Activated naive CD4-positive, alpha-beta T cell treated with anti-CD3 and anti-CD28 coated beads, Interleukin-2, amount 10 ng/mL, durations not matched to agents 7 days and 5 days (primary cell): ENCODE measurements at places on chromosomes 4 and X.

DNA sequence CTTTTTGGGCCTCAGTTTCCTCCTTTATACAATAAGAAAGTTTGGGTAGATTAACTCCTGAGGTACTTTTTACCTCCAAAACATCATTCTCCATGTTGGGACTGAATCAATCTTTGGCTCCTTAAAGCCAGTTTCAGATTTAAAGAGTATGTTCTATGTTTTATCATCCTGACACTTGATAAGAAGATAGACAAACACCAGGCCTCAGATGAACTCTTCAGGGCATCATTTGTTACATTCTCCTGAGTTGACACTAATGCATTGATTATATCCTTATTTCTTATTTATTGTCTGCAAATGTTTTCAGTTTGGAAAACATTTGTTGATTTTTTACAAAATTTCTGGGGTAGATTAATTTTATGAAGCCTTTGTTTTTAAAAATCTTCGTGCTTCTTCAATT, 102.7 kb upstream of the CCSER1 start:
- H3K4me3 ChIP-seq = no peak overlapping the region
- no peaks in the 10 kb centered on the region for H3K4me1 ChIP-seq
- H3K27me3 ChIP-seq = peaks cover 5% of the 10 kb centered on the region
- no peak for DNase-seq
- H3K36me3 ChIP-seq = no peaks in the 10 kb centered on the region

GRCh38 chr4:83556816-83557215, 20.9 kb downstream of the GPAT3 start:
- peaks cover 12% of the 10 kb centered on the region for H3K4me1 ChIP-seq
- DNase-seq = no peak
- H3K4me3 ChIP-seq = no peak overlapping the region
- H3K36me3 ChIP-seq = no peaks in the 10 kb centered on the region
- peaks cover 5% of the 10 kb centered on the region for H3K27me3 ChIP-seq

DNA sequence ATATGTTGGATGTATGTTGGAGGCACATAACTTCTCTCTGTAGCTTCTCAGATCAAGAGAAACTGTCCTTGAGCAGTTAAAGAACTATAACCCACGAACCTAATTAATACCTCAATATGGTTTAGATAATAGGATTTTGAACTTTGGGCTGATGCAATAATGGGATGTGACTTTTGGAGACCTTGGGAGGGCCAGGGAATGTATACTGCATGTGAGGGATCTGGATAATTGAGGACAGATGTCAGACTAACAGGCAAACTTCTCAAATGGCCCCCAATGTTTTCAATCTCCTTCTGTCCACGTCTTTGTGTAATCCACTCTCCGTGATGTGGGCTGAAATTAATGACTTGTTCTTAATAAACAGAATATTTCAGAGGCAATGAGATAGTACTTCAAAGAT, 202.2 kb upstream of the FAT4 start:
- H3K27ac ChIP-seq = no peak overlapping the region
- H3K36me3 ChIP-seq = no peaks in the 10 kb centered on the region
- DNase-seq = no peak
- no peak overlapping the region for H3K4me3 ChIP-seq

- H3K4me1 ChIP-seq = no peaks in the 10 kb centered on the region
- H3K27ac ChIP-seq = no peak overlapping the region
- H3K27me3 ChIP-seq = no peaks in the 10 kb centered on the region
- DNase-seq = no peak
- H3K36me3 ChIP-seq = no peaks in the 10 kb centered on the region
Observed at GRCh38 chr4:120544838-120545237, 377.7 kb downstream of the PRDM5 start.

DNA sequence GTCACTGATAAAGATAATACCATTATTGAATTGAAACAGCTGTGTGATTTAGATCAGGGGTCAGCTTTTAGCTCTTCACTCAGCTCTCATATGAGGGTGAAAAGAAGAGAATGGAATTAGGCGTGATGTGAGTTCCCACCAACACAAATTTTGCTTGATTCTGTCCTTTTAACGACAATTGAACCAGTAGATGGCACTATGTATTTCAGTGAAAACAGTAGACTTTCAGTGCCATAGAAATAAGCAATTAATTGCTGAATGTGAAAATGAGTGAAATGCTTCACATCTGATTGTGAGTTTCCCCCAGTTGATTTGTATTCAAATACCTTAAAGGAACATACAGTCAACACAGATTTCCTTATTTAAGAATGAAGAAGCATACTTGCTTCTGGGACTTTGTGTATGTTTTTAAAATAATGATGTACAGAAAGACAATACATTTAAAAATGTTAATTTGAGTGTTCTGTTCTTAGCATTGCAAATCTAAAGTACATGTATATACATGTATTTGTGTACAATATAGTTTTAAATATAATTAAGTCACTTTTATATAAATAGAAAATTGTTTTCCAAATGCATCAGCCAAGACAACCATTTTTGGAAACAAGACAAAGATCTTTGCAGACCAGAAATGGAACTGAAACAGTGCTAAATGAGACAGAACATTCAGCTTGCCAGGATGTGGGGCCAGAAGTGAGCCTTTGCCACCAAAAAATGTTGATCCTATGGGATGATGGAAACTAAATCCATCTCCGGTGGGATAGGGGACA, 178.8 kb downstream of the SNCA start:
- H3K4me1 ChIP-seq = peaks cover 5% of the 10 kb centered on the region
- H3K27ac ChIP-seq = no peak overlapping the region
- no peak overlapping the region for H3K4me3 ChIP-seq
- peaks cover 23% of the 10 kb centered on the region for H3K27me3 ChIP-seq
- no peak for DNase-seq
- H3K36me3 ChIP-seq = no peaks in the 10 kb centered on the region

DNA sequence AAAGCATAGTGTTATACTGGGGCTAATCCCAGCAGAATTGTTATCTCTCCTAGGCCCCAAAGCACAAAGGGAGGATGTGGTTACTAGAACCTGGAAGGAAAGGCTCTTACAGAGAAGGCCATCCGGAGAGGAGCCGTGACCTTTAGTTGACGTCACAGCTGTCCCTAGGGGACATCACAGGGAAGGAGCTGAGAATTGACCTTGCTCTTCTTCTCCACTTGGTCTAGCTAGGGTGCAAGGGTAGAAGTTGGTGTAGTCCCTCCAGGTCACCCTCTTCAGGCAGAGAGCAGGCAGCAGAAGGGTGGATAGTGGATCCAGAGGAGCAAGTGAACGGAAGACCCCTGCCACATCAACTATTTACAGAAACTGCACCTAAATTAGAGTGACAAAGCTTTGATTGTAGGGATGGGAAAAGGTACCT, 22.8 kb upstream of the FGF2 start:
- H3K36me3 ChIP-seq = no peaks in the 10 kb centered on the region
- no peaks in the 10 kb centered on the region for H3K27me3 ChIP-seq
- H3K4me3 ChIP-seq = no peak overlapping the region
- no peaks in the 10 kb centered on the region for H3K4me1 ChIP-seq

GRCh38 chr4:123896446-123897071, 500.0 kb downstream of the SPRY1 start:
- no peaks in the 10 kb centered on the region for H3K36me3 ChIP-seq
- no peak for DNase-seq
- no peaks in the 10 kb centered on the region for H3K27me3 ChIP-seq
- no peak overlapping the region for H3K27ac ChIP-seq
- no peak overlapping the region for H3K4me3 ChIP-seq

GRCh38 chr4:84750260-84750959, 167.5 kb downstream of the CDS1 start:
- H3K27me3 ChIP-seq = no peaks in the 10 kb centered on the region
- H3K4me3 ChIP-seq = no peak overlapping the region
- no peak for DNase-seq
- H3K36me3 ChIP-seq = no peaks in the 10 kb centered on the region

GRCh38 chrX:37468124-37468739, 103.2 kb upstream of the LANCL3 start:
- no peaks in the 10 kb centered on the region for H3K36me3 ChIP-seq
- no peak overlapping the region for H3K27ac ChIP-seq
- no peaks in the 10 kb centered on the region for H3K4me1 ChIP-seq
- no peak for DNase-seq
- no peak overlapping the region for H3K4me3 ChIP-seq

DNA sequence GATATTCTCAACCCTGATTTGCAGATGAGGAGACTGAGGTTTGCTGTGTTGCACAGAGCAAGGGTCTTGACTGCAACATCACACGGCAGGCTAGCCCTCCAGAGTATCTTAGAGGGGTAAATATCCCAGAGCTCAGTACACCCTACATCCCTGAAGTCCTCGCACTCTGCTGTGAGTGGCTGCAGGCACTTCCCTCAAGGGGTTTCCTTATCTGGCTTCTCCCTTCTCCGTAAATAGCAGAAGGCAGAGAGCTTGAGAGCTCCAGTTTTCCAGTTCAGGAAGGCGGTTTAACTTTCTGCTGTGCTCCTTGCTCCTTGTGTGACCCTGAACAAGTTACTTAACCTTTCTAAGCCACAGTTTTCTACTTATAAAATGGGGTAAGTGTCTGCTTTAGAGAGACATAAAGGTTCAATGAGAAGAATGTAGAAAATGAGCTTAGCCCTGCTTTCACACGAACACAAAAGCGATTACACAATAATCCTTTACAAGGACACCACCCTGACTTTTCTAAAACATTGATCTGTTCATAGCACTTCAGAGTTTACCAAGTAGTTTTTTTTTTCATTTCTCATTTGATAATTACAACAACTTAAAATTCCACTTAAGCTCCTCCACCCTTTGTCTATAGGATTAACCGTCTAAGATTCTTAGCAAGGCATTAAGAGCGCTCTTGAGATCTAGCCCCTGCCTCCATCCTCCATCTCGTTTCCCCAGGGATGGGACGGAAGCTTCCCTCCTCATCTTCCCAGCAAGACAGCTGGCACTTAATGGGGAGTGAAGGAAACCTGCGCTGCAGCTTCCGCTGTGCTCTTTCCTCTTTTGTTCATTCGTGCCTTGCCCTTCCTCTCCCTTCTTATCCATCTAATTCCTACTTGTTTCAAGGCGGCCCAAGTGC, 68.4 kb downstream of the TAPT1 start:
- DNase-seq = no peak
- peaks cover 2% of the 10 kb centered on the region for H3K4me1 ChIP-seq
- H3K27me3 ChIP-seq = no peaks in the 10 kb centered on the region
- H3K36me3 ChIP-seq = peaks cover 10% of the 10 kb centered on the region
- no peak overlapping the region for H3K27ac ChIP-seq
- H3K4me3 ChIP-seq = no peak overlapping the region

GRCh38 chr4:85431156-85431555, 43.8 kb upstream of the ARHGAP24 start:
- H3K36me3 ChIP-seq = no peaks in the 10 kb centered on the region
- no peak overlapping the region for H3K4me3 ChIP-seq
- H3K27me3 ChIP-seq = no peaks in the 10 kb centered on the region
- no peak overlapping the region for H3K27ac ChIP-seq
- DNase-seq = no peak

- no peak overlapping the region for H3K27ac ChIP-seq
- H3K36me3 ChIP-seq = peaks cover 5% of the 10 kb centered on the region
- no peaks in the 10 kb centered on the region for H3K27me3 ChIP-seq
- DNase-seq = no peak
Observed at GRCh38 chr4:39480251-39480650, 21.4 kb downstream of the LIAS start.

DNA sequence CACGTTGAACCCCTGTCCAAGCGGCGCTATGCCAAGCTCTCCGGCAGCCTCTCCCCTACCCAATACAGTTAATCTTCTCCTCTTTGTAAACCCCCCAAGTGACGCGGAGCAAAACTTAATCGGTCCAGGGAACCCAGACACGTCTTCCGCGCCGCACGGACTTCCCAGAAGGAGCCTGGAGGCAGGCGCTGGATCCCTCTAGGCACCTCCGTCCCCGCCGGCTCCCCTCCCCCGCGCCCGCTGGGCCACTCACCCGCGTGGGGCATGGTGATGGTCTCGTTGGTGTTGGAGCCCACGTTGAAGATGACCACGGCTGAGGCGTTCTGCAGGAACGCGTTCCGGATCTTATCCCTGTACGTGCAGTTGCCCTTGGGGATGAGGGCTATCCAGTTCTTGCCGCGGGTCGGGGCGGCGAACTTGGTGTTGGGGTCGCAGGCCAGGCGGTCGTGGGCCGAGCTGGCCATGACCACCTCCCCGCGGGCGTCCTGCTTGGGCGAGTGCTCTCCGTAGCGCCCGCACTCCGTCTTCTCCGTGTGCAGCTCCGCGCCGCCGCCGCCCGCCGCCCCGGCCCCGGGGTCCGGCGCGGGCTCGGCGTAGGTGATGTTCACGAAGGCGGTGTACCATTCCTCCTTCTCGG, 1.1 kb downstream of the RNF150 start:
- no peak for DNase-seq
- H3K27me3 ChIP-seq = peaks cover 62% of the 10 kb centered on the region
- H3K4me3 ChIP-seq = peak overlapping the region; percentile 22
- peaks cover 12% of the 10 kb centered on the region for H3K4me1 ChIP-seq

DNA sequence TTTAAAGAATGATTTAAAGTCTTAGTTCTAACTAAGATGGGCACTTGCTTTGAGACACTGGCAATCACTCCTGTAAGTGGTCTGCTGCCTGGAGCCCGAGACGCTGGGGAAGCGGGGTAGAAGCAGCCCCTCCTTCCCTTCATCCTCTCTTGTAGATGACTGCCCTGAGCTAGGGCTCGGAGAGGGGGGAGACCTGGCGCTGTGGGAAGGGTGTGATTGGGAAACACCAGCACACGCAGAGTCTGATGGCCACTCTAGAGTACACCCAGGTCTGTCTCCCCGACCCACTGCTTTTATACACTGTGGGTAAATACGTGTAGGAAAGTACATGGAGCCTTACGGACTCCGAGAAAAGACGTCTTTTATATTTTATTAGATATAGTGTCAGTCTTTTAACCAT, 24.0 kb downstream of the LRP2BP start:
- no peaks in the 10 kb centered on the region for H3K27me3 ChIP-seq
- H3K36me3 ChIP-seq = no peaks in the 10 kb centered on the region
- H3K4me1 ChIP-seq = no peaks in the 10 kb centered on the region
- DNase-seq = no peak

DNA sequence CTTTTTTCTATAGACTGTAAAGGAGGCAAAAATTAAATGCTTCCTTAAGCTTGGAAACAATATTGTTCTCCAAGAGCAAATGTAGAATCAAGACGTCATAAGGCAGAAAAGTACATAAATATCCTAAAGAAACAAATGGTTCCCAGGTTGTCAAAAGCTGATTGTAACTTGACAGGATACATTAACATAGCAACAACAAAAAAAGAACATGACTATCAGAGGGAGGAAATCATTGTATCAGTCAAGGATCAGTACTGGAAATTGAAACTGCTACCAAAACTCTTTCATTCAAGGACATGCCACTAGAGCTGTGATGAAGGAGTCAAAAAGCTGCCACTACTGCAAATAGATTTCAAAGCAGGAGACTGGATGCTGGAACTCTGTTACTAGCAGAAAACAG, 168.3 kb downstream of the BTC start:
- no peaks in the 10 kb centered on the region for H3K36me3 ChIP-seq
- no peaks in the 10 kb centered on the region for H3K27me3 ChIP-seq
- peaks cover 13% of the 10 kb centered on the region for H3K4me1 ChIP-seq
- H3K4me3 ChIP-seq = no peak overlapping the region

- peaks cover 75% of the 10 kb centered on the region for H3K36me3 ChIP-seq
- H3K27me3 ChIP-seq = no peaks in the 10 kb centered on the region
- H3K4me1 ChIP-seq = no peaks in the 10 kb centered on the region
Observed at GRCh38 chr4:1972414-1972813, 36.4 kb downstream of the NELFA start.

DNA sequence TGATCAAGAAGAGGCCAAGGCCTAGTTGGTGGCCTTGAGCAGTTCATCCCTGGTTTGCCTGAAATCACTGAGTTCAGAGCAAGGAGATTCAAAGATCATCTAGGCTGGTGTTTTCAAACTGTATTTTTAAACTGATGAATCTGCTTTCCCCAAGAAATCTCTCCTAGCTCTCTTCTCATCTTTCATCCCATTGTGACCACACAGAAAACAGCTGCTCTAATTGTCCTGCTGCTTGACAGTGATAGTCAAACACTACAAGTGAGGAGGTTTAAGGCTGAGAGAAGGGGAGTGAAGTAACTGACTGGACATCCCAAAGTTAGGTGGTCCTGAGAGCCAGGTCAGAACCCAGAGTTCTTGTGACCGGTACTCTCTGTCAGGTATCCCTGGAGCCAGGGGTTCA, 91.5 kb downstream of the LNX1 start:
- no peaks in the 10 kb centered on the region for H3K36me3 ChIP-seq
- no peak for DNase-seq
- no peaks in the 10 kb centered on the region for H3K27me3 ChIP-seq
